ENCODE measurements at places on chromosomes 4 and X.

GRCh38 chr4:92198711-92199110 lies 105.1 kb upstream of the GRID2 start:
- no peak for DNase-seq

DNA sequence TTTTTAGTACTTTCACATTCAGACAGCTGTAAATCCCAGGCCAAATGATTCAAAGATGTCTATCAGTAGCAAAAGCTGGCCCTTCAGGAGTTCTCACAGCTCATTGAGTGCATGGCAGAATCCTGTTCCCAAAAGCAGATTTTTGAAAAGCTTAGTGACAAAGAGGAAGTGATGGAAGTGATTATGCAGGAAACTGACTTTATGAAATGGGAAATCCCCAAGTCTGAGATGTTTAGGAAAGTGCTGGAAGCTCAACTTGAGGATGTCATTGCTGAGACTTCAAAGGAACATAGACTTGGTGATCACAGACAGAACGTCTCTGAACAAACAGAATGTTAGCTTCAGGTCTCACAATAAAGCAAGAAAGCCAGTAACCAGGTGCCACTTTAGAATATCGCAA lies 51.0 kb upstream of the CFAP47 start:
- no peak for DNase-seq

GRCh38 chr4:184695178-184695896 lies 38.6 kb downstream of the CENPU start:
- DNase-seq = no peak

DNA sequence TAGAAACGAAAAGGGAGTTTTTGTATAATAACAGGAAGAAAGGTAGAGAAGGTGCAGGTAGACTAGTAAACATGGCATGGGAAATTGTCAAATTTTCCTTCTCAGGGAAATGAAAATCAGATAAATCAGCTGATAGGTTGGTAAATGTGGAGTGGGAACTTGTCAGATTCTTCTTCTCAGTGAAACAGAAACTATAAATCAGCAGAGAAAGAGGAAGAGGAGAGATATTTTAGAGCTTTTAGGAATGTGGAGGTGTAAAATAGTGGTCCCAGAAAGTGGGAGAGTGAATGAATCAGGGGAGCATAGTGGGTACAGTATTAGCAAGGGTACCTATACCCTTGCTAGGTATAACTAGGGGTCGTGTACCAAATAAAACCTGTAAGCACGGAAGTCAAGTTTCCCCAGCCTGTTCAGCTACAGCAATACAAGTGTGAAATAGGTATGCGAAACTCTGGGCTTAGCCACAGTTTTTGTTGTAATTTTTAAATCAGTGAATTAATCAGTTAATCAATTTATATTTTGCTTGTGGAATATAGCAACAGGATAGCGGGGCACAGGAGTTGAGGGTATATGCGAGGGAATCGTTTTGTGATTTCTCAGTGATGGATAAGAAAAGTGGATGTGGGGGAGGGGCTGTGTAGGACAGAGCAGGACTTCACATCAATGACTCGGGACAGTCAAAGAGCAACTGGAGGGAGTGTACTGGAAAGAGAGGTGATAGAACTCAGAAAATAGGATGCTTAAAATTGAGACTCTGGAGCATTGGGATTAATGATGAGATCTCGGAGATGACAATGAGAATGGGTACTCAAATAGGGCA lies 561.5 kb downstream of the INPP4B start:
- DNase-seq = no peak

DNA sequence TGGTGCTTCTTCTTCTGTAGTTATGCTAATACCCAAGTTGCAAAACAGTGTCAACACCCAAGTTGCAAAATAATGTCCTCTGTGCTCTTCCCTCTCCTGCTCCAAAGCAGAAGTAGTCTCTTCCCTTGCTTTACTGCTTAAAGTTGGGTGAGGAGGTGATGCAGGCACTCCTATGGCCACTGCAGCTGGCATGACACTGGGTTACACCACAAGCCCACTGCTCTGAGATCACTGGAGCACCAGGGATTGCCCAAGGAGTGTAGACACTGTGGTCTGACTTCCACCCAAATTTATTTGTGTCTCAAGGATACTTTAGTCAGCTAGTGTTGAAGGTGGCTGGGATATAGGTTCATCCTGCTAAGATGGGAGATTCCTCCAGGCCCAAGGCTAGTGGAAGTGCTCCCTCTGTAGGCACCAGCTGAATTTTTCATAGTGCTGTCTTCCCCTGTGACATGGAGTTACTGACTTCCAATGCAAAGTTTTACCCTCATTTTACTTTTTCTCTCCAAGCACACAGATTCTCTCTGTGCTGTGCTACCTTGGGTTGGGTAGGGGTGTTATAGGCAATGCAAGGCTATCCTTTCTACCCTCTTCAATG lies 196.2 kb upstream of the TENT5D start:
- no peak for DNase-seq

DNA sequence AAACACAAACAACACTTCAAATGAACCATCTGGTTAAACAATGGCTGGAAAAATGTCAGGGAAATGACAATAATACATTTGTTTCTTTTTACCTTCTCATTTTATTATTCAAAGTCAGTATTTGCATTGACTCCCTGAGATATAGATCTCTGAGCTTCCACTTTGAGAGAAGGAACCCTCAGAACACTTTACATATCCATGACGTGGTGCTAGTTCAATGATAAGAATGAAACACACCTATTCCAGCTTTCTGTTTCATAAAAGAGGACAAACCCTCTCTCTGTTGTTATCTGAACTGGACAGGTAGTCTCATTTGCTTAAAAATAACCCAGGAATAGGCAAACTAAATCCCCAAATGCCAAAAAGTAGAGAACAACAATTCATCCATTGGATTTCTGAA lies 65.3 kb upstream of the CCSER1 start:
- no peak for DNase-seq

DNA sequence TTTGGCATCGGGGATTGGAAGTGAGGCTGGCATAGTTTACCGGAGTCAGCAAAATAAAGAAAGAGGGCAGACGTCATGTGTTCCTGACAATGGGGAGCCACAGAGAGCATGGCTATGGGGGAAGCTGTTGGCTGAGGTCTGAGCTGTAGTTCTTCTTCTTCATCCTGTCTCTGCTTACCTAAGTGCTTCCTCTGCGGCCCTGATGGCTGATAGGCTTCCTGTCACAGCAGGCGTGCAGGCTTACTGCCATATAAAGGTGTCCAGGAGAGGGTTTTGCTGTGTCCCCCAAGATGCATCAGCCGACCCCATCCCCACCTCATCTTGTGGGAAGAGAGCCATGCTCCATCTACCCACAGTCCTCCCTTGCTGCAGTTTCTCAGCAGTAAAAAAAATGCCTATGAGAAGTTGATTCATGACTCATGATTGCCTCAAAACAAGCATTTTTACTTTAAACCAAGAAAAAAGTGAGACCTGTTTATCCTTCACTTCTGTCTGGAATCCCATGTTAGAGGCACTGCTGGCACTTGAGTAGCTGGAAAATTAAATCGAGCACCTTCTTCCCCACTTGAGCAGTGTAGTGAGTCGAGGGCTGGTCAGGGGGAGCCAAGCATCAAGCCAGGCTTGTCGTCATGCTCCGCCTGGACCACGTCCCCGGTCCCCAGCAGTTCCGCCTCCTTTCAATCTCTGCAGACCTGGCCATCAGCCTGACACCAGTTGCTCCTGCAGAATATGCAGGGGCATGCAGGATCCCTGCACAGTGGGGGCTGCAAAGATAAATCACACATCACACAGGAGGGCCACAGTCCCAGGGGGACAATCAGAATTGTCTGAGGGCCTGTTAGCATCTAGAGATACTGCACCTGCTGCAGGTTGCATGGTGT lies 237.8 kb downstream of the EVC2 start:
- no peak for DNase-seq

All from NCI-H2227 treated with DMSO at 0.1 percent for 48 hours (cell line).